IMR-90 (cell line): ENCODE measurements at places on chromosomes 6 and 20. TPM values are rescaled to one million over a fixed set of nuclear protein-coding genes. Genes with fewer than 3 reads are reported as not detected.

- DNase-seq = no peak
These were observed 847 bp upstream of the CD93 start for GRCh38 chr20:23086931-23087411.

- no peak for DNase-seq
These were observed 6.1 kb upstream of the RWDD1 start for GRCh38 chr6:116564921-116565872.

GRCh38 chr20:9139106-9139833 lies 70.4 kb downstream of the PLCB4 start:
- DNase-seq = no peak

Gene TSPYL4
- 22.0 and 23.1 TPM in 2 replicates for total RNA-seq

Gene CENPB
- 59.1 and 72.2 TPM in 2 replicates for total RNA-seq
